ENCODE measurements at places on chromosomes 7 and 10.

DNA sequence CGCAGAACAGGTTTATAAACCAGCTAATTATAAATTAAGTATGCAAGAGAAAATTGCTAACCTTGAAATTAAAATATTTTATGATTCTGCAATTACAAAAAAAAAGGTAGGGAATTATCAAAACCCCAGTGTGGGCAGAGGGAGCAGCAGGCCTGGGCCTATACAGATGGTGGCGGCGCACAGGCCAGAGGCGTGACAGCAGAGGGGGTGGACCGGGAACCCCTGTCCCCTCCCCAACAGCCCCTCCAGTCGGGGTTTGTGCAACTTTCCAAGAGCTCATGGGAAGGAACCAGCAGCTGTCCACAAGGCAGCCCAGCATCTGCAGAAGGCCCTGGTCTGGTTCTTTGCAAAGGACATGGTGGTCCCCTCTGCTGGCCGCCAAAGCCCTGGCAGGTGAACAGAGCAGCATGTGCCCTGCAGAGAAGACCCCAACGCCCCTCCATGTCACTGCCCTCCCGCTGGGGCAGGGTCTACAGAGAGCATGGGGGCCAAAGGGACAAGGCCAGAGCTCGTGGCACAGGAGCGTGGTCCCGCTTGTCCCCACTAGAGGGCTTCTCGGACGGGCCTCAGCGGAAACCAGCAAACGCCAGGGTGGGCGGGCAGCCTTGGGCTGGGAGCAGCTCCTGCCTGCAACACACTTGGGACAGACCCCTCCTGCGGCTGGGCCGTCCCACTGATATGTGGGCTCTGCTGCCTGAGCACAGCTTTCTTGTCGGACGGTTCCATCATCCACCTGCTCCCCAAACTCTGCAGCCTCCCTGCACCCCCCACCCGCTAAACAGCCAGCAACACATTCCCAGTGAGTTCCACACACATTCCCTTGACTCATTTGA lies 75.1 kb downstream of the EBF3 start:
- peak; percentile 43 for DNase-seq

DNA sequence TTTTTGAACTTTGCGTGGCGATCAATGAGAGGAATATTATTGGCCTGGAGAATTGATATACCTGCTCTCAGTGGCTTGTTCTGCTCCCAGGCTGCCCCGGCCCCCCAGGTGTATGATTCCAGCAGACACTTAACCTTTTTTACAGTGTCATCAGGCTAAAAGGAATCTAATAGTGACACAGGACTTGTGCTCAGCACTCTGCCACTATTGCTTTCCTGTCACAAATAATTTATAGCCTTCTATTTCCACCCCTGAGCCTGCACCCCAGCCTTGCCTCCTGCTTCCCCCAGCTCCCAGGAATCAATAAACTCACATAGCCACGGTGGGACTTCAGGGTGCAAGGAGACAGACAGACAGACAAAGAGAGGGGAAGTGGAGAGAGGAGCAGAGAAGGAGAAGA lies 28.3 kb downstream of the PAX2 start:
- DNase-seq = no peak

GRCh38 chr7:68977385-68978055 lies 620.8 kb upstream of the AUTS2 start:
- DNase-seq = no peak

DNA sequence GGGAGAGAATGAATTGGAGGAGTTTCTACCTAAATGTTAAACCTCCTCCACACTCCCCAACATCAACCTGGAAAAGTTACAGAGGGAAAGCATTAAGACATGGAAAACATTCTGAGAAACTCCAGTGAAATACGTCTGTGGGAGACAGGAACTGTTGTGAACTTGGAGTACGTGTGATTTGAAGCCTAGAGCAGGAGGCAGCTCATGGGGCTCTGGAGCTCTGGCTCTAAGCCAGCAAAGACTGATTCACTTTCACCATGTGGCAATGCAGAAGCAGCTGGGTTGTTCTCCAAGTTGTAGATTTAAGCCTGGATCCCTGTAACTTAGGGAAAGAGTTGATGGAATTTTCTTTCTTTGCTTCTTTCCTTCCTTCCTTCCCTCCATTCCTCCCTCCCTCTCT lies 503.2 kb downstream of the NRG3 start:
- DNase-seq = peak; percentile 71

DNA sequence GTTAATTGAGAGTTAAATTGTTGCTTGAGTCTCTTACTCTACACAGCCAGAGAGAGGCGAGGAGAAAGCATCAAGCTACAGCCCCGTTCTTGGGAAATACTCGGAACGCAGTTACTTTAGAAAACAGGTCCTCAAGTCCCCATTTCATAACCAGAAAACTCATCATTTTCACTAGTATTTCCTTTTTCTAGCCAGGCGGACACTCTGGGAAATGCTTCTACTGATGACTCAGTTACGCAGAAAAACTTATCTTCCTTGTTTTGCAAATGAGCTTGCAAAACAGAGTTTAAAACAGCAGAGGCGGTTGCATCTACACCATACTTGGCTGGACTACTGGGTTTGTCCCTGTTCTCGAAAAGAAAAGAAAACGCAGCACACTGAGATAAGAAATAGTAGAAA lies 111.4 kb upstream of the FGFR2 start:
- DNase-seq = no peak

DNA sequence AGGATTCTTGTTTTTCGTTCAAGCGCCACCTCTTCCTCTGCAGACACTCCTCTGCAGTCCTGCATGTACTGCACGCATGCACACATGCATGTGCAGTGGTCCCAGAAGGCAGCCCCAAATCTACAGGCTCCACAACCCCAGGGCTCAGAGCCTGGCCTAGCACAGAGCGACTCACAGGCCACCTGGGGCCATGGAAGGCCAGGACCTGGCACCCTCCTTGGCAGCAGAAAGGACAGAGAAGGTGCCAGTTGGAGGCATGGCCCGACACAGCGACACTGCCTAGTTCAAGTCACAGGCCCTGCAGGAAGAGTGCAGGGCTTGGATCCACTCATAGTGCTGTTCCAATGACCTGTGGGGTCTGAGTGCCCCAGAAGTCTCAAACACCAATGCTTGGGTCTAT lies 48.7 kb upstream of the RET start:
- no peak for DNase-seq

DNA sequence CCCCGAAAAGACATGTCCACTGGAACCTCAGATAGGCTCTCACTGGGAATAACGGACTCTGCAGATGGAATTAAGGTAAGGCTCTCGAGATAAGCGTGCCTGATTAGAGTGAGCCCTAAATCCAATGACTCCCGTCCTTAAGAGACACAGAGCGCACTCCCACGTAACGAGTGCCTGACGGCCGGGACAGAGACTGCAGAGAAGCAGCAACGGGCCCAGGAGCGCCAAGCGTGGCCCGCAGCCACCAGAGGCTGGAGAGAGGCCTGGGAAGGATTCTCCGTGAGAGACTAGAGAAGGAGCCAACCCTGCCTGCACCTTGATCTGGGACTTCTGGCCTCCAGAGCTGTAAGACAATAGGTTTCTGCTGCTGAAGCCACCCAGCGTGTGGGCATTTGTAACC lies 20.0 kb upstream of the TNRC18 start:
- no peak for DNase-seq
